ENCODE measurements at places on chromosomes 7 and 10. TPM values are rescaled to one million over a fixed set of nuclear protein-coding genes. Genes with fewer than 3 reads are reported as not detected.

GRCh38 chr10:27637601-27638000, 108.0 kb downstream of the MKX start:
- no peaks in the 10 kb centered on the region for H3K27me3 ChIP-seq
- H3K27ac ChIP-seq: no peak overlapping the region
- no peaks in the 10 kb centered on the region for H3K4me1 ChIP-seq
- no peak overlapping the region for H3K4me3 ChIP-seq

DNA sequence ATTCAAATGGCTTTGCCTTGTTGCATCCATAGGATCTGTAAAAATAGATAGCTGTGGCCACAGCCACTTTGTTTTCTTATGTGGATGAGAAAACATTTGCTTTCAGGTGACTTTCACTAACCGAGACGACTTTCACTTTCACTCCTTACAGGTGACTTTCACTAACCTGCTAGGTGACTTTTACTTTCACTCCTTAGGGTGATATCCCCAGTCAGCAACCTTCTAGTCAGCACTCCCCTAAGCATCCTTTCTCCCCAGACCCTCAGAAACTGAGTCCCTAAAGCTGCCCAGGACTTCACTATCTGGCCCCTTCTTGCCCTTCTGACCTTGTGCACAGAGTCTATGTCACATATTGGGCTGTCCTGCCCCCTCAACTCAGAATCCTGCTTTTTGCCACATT, 177.5 kb downstream of the RELN start:
- H3K27ac ChIP-seq: no peak overlapping the region
- H3K4me1 ChIP-seq: peaks cover 2% of the 10 kb centered on the region
- no peaks in the 10 kb centered on the region for H3K36me3 ChIP-seq
- H3K4me3 ChIP-seq: no peak overlapping the region

DNA sequence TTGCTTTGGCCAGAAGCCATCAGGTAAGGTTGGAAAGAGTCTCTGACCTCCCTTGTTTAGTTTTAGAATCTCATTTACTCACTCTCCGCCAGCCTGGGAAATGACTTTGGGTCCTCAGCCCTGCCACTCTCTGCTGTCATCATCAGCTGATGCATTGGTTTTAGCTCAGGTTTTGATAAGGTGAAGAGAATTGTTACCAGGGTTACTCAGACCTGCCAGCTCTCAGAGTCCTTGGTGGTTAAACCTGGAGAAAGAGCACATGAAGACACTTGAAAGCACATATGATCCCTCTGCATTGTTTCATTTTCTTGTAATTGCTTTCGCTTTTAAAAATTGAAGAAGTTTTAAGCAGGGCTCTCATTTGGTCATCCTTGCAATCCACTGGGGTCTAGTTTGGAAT, 4.0 kb upstream of the CROT start:
- H3K36me3 ChIP-seq: 0 out of 2 replicates have a peak, but pooled peaks cover 12% of the 10 kb centered on the region
- no peak overlapping the region for H3K27ac ChIP-seq

DNA sequence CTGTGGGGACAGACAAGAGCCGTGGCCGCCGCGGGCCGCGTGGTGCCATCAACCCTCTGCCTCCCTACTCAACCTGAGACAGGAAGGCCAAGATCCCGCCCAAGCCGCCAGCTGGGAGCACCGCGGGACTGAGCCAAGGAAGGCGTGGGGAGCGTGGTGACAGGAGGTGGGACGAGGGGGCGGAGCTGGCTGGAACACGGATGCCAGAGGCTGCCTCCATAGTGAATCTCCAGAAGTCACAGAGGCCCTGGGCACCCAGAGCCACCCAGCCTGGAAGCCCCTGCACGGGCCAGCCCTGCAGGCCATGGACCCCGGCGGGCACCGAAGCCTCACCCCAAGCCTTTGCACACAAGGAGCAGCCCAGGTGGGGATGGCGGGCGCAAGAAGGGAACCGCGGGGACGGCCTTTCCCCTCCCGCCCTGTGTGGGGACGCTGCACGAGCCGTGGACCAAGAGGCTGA, 18.1 kb upstream of the DPYSL4 start:
- no peaks in the 10 kb centered on the region for H3K4me1 ChIP-seq
- DNase-seq: no peak
- H3K36me3 ChIP-seq: peaks cover 5% of the 10 kb centered on the region
- no peaks in the 10 kb centered on the region for H3K27me3 ChIP-seq

The SOSTDC1 gene
- not detected for total RNA-seq

DNA sequence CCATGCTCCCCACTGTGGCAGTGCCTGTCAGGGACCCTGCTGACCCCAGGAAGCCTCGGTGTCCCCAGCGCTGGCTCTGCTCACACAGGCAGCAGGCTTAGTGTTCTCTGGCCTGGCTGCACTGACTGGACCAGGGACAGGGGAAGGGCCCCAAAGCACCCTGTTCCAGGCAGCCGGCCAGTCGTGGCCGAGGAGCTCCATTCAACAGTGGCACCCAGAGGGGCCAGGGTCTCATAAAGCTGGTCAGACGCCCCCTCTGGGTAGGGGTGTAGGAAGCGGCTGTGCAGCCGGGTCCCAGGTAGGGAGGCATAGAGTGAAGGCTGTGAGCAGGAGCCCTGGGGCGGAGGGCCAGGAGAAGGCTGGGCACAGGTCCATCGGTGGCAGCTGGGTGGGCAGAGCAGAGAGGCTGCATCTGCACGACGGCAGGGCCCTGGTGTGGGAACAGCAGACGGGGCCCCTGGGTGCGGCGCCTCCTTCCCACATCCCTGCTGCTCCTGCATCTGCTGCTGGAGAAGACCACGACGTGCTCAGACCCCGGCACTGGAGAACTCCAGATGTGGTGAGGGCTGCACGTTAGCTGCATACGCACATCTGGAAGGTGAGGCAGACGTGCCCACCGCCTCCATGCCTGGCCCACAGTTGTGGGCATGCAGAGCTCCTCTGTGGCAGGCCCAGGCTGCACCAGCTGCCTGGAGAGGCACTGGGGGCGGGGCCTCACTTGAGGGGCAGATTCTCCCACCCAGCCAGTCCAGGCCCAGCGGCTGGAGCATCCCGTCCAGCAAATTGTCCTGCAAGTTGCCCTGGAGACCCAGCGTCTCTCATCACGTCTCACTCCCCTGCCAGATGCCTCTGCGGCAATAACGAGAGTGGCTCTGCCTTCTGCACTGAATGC, 25.1 kb downstream of the MNX1 start:
- no peaks in the 10 kb centered on the region for H3K36me3 ChIP-seq
- DNase-seq: no peak
- H3K27ac ChIP-seq: no peak overlapping the region
- H3K27me3 ChIP-seq: no peaks in the 10 kb centered on the region
- H3K4me3 ChIP-seq: no peak overlapping the region

DNA sequence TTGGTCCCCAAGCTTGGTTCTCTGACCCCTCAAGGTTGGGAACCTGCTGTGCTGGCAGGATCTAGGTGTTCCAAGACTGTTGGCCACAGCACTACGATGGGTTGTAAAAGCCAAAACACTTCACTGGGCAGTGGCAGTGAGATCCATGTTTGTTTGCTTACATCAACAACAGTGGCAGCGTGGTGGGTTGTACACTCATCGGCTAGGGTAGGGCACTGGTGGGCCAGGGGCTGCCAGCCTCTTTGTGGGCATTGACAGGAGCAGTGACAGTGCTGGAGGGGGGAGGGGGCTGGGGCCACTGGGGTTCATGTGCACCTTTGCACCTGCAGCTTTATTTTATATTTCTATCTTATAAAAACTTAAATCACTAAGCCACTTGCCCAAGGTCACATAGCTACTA, 126.7 kb upstream of the ZWINT start:
- no peak overlapping the region for H3K27ac ChIP-seq
- no peaks in the 10 kb centered on the region for H3K36me3 ChIP-seq
- no peak overlapping the region for H3K4me3 ChIP-seq
- no peaks in the 10 kb centered on the region for H3K27me3 ChIP-seq
- DNase-seq: no peak

DNA sequence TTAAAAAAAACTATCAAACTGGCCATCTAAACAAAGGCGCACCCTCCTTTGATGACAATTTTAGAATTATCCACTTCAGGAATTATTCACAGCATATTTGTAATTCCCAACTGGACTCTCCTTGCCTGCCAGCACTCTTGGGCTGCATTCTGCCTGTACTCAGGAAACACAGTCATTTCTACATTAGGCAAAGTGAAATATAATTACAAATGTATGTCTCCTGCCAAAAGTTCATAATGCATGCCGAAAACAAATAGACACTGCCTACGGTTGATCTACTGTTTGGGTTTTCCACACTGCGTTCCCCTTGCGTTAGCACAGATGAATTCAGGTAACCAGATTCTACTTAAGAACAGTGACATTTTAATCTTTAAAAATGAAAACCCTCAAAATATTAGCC, 1.9 kb downstream of the HGF start:
- peaks cover 2% of the 10 kb centered on the region for H3K4me1 ChIP-seq
- no peak overlapping the region for H3K27ac ChIP-seq
- no peaks in the 10 kb centered on the region for H3K27me3 ChIP-seq
- DNase-seq: no peak

The RASA4B gene
- total RNA-seq: 3.7 TPM

The TDRD1 gene
- total RNA-seq: not detected

The EPO gene
- total RNA-seq: 0.44 TPM

DNA sequence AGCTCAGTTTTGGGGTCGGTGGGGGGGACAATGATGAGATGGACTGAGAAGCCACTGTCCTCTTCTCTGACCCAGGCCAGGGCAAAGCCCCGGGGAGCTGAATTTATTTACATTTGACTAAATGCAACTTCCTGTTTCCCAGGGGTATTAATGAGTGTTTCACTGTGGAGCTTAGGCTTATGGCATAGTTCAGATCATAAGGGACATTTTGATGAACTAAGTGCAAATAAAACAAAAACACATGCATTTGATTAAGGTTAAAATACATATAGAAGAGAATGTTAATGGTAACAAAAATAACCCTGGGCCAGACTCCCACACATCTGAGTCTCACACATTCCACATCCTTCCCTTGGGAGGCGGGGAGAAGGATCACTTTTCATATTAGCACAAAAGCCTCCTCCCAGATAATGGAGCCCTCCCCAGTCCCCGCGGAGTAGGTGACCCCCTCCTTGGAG, 320.6 kb downstream of the FRMD4A start:
- H3K27ac ChIP-seq: peak overlapping the region; percentile 2
- no peaks in the 10 kb centered on the region for H3K27me3 ChIP-seq
- H3K4me1 ChIP-seq: peaks cover 11% of the 10 kb centered on the region
- H3K36me3 ChIP-seq: no peaks in the 10 kb centered on the region

DNA sequence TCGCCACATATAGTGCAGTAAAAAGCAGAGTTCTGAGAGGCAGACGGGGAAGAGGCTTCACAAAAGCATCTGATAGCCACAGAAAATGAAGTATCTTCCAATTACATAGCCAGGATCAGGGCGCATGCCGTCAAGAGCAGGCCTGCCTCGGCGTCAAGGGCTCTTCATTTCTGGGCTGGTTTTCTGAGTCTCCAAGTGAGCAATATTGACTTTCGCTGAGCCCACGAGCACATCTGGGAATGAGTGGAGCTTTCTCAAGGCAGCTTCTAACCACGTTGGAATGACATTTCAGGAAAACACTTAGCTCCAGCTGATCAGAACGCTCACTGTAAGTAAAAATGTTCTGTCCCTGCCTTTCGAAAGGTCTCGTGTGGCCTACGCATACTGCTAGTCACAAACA, 51.9 kb downstream of the CLRN3 start:
- H3K4me3 ChIP-seq: no peak overlapping the region
- no peak overlapping the region for H3K27ac ChIP-seq
- DNase-seq: no peak
- no peaks in the 10 kb centered on the region for H3K27me3 ChIP-seq
- H3K4me1 ChIP-seq: no peaks in the 10 kb centered on the region
- no peaks in the 10 kb centered on the region for H3K36me3 ChIP-seq

The EN2 gene
- 0.15 TPM for total RNA-seq

DNA sequence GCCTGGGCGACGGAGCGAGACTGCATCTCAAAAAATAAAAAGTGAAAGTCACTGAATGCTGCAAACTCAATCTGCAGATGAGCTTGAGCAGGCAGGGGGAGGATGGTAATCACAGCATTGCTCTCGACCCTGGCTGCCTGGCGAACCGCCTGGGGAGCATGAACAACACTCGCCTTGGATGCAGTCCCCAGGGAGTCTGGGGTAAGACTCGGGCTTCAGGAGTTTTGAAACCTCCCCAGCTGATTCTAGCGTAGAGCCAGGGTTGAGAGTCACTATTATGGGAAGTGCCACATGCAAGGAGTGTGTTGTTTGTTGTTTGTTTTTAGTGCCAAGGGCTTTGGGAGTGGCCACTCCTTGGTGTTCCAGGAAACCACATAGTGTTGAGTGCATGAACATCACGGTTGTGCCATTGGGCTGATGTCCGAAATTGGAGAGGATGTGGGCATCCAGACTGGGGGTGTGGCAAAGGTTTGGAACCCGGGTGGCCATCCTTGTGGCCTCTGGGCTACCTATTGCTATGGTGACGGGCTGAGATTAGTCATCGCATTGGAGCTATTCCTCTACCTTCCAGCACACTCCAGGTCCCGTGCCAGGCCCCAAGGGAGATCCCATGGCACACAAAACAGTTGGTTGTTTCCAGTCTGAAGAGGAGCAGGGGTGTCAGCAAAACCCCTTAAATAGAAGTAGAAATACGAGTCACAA, 92.6 kb downstream of the RGS10 start:
- no peak overlapping the region for H3K27ac ChIP-seq
- H3K4me1 ChIP-seq: no peaks in the 10 kb centered on the region
- no peak overlapping the region for H3K4me3 ChIP-seq
- DNase-seq: no peak
- H3K36me3 ChIP-seq: no peaks in the 10 kb centered on the region

- no peak overlapping the region for H3K27ac ChIP-seq
- H3K27me3 ChIP-seq: no peaks in the 10 kb centered on the region
- no peaks in the 10 kb centered on the region for H3K36me3 ChIP-seq
- H3K4me3 ChIP-seq: no peak overlapping the region
- peaks cover 3% of the 10 kb centered on the region for H3K4me1 ChIP-seq
Measured at GRCh38 chr7:26599982-26600381, 264.4 kb downstream of the SKAP2 start.

DNA sequence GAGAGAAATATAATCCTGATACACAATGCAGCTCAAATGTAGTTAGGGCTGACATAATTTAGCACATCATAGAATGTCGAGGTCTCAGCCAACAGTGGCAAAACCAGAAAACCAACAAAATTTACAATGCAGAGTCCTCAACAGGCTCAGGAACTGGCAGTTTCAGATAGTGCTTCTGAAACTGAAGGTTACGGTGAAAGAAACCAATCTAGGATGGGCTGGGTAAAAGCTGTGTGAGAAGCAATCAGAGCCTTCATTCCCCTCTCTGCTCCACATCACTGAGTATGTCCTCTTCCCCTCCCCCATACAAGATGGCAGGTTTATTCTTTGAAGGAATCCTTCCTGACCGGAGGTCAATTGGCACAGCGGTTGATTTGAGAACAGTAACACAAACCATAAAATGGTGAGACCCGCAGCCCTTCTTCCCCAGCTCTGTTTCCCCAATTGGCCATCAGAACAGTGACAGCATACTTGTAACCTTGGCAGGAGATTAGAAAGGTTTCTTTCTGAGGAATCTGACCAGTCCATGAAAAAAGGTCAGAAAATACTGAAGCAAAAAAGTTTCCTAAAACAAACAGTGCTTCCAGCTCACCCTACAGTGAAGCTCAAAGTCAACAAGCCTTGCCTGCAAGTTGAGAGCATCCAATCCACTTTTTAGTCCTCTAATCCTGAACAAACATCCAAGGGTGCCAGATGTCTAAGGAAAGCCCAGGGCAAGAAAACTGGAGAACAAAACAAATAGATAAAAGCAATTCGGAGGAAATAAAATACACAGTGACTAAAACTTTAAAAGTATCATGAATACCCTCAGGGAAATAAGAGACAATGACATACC, 53.9 kb upstream of the IL6 start:
- no peak overlapping the region for H3K27ac ChIP-seq
- no peaks in the 10 kb centered on the region for H3K36me3 ChIP-seq
- no peak overlapping the region for H3K4me3 ChIP-seq
- no peak for DNase-seq

Data from H9 (cell line).